ENCODE measurements at places on chromosomes 3 and 15. TPM values are rescaled to one million over a fixed set of nuclear protein-coding genes. Genes with fewer than 3 reads are reported as not detected.

- no peak for DNase-seq
These were observed 13.1 kb downstream of the HDGFL3 start for GRCh38 chr15:83194528-83194927.

GRCh38 chr3:87298111-87298718 is 21.8 kb upstream of the POU1F1 start:
- peak; percentile 36 for DNase-seq

- peak; percentile 85 for DNase-seq
These were observed 353.5 kb downstream of the MCTP2 start for GRCh38 chr15:94584833-94585244.

DNA sequence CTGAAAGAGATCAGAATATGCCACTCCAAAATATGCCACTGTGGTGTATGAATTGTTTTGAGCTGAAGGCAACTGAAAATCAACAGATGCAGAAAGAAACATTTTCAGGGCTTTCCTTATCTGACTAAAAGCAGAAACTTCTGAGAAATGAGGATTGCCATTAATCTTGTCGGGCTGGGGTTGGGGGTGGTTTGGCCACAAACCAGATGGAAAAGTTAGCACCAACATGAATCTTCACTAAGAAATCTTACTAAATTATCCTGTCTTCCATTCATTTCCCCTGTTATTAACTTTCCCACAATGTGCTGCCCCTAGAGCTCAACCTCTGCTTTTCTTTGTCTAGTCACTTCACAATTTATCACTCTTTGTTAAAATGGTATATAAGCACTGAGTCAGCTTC is 229.9 kb upstream of the GADL1 start:
- no peak for DNase-seq

- DNase-seq: peak; percentile 98
These were observed 21.4 kb downstream of the ROPN1B start for GRCh38 chr3:125990253-125990970.

- peak; percentile 95 for DNase-seq
These were observed at the start of gene DPP8 for GRCh38 chr15:65516997-65517865. DPP8 (minus strand) TSS chr15:65517689; CDS start chr15:65512553, 5,136 bp downstream.

- DNase-seq: peak; percentile 34
These were observed 142.1 kb downstream of the NUP210 start for GRCh38 chr3:13277860-13278531.

- DNase-seq: no peak
These were observed 316.7 kb downstream of the CHL1 start for GRCh38 chr3:513301-513700.

GRCh38 chr3:111385971-111386495 is 156.0 kb upstream of the CD96 start:
- DNase-seq: no peak

The MUSTN1 gene
- total RNA-seq: not detected

The ADCY5 gene
- total RNA-seq: not detected

The KLHL40 gene
- total RNA-seq: not detected

- peak; percentile 83 for DNase-seq
These were observed 31.9 kb downstream of the EHD4 start for GRCh38 chr15:41940441-41940857.

DNA sequence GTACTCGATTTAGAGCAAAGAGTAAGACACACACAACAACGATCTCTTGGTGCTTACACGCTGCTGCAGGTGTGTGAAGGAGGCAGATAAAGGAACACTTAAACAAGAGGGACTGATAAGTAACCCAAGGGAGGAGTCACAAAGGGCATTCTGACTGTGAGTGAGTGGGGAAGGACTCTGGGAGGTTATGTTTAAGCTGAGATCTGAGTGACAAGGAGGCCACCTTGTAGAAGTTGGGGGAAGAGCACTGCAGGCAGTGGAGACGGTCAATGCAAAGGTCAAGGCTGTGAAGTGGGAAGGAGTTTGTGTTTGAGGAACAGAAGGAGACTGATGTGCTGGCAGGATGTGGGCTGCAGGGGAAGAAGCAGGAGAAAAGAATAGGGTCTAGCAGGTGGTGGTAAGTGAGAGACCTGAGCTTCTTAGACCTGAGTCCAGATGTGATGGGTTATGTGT is 63.1 kb downstream of the LPP start:
- DNase-seq: no peak

- DNase-seq: no peak
These were observed 12.1 kb downstream of the ATP13A3 start for GRCh38 chr3:194474675-194475074.

The CCDC54 gene
- total RNA-seq: not detected

GRCh38 chr3:42814914-42815507 is 5.8 kb downstream of the ACKR2 start:
- no peak for DNase-seq

- peak; percentile 5 for DNase-seq
These were observed 531 bp downstream of the LZTFL1 start for GRCh38 chr3:45841420-45841756.

DNA sequence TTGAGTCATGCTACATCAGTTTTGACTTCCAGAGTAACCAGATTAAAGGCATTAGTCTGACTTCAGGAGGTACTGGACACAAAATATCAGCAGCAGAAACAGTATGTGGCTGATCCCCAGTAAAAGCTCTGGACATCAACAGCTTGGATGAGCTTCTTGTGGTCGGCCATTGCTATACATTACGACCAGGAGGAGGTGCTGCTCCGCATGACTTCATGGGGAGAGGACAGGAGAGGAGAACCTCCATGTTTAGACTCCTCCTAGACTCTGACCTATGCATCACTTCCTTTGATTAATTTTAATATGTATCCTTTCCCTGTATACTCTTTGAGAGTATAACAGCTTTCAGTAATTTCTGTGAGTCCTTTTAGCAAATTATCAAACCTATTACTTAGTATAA is 285.6 kb upstream of the ARHGEF26 start:
- no peak for DNase-seq

All from Daoy (cell line).